ENCODE measurements at places on chromosomes 3 and 15.
A peak's percentile ranks its signal among the peaks of the same experiment; 100 is the strongest.

- DNase-seq, result no peak
Observed at GRCh38 chr3:42507252-42507651, 4.8 kb downstream of the VIPR1 start.

DNA sequence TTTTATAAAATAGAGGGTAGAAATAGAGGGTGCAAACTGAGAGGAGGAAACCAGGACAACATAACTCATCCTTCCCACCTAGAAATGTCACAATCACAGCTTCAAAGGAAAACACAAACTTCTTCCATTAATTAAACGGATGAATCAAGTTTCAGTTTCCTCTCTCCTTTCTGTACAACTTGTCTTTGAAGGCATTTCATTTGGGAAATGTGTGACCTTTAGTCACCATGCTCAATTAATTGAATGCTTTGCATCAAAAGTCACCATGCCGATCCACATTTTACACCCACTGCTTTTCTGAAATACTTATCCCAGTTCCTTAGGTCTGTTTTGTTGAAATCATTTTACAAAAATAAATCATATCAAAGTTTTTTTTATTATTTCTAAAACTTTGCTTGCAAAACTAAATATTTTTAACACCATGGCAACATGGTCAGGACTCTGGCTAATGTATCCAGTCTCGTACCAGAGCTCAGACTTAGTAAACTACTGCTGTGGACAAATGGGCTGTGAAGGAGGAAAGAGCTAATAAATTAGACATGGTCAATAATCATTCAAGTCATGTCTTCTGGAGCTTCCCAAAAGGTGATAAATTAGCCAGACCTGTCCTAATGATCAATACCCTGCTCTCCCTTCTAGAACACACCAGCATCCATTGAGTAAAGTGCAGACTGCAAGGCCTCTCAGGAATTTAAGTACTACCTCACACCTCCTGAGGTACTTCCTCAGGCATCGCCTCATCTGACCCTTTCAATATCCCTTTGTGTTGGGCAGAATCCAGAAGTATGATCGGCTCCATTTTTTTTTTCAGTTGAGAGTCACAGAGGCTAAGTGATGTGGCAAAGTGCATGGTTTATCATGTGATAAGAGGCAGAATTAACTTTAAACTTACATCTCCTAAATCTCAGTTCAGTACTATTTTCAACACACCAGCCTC is 161.3 kb downstream of the GREM1 start:
- peak; percentile 48 for DNase-seq

DNA sequence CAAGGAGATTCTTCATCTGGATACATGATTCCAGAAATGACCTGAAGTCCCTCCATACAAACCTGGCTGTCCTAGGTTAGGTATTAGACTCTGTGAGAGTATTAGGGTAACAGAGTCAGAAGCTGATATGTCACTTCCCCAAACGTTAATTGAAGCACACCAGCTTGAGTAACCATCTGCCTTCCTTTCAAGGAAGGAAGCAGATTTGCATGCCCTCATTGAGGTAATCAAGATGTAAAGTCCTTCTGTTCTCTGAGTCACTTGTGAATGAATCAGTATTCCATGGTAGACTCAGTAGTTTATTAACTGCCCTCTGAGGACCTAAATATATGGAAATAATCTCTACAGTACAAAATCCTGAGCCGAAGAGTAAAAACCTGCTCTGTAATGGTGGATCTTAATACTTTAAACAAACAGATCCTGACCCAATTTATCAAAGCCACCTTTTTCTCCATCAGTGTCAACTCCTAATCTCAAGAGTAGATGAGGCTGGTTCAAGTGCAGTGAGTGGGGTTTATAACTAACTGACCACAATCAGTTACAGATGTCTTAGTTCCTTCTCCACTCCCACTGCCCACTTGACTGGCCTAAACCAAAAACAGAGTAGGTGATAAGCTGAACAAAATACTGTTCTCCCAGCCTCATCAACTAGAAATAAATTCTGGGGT is 246.2 kb upstream of the CHRM5 start:
- no peak for DNase-seq

- no peak for DNase-seq
Observed at GRCh38 chr3:52078781-52079560, 22.6 kb upstream of the DUSP7 start.

DNA sequence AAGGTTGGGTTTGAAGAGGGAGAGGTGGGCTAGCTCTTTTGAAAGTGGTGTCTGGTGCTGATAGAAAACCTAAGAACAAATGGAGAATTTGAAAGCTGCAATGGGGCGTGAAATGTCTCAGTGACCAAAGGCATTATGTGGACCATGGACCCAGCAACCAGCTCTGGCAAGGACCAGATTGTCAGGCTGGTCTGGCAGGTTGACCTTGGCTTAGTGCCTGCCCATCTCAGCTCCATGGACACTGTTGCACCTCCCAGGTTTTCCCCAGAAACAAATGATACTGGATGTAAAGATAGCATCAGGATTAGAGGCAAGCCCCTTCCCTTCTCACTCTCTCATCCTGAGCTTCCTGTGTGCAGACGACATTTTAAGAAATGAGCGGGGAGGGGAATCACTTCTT is 302.9 kb upstream of the LRRFIP2 start:
- no peak for DNase-seq

DNA sequence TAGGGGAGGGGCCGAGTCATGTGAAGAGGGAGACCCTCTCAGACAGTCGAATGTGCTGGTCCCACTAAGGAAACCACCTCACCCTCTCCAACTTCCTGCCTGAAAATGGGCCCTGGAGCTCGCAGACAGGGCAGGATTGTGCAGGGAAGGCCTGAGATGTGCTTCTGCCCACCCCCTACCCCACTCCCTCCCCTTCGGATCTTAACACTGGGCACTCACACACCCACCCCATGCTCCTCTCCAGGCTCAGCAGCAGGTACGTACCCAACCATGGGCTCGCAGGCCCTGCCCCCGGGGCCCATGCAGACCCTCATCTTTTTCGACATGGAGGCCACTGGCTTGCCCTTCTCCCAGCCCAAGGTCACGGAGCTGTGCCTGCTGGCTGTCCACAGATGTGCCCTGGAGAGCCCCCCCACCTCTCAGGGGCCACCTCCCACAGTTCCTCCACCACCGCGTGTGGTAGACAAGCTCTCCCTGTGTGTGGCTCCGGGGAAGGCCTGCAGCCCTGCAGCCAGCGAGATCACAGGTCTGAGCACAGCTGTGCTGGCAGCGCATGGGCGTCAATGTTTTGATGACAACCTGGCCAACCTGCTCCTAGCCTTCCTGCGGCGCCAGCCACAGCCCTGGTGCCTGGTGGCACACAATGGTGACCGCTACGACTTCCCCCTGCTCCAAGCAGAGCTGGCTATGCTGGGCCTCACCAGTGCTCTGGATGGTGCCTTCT is 20.0 kb downstream of the ATRIP start:
- no peak for DNase-seq

DNA sequence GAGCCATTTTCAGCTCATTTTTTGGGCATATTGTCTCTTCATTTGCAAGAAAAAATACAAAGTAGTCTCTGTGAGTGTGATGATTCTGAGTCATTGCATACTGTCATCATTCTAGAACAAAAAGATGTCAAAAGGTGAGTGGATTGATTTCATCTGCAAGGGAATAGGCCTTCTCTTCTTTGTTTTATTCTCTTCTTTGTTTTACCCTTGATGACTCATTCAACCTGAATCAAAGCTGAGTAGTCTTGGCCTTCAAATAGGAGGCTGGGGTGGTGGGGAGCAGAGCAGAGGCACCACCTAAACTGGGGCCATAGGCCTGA is 25.4 kb downstream of the CYP19A1 start:
- no peak for DNase-seq

- peak; percentile 38 for DNase-seq
Observed at GRCh38 chr3:146577662-146578061, 27.5 kb downstream of the PLSCR5 start.

GRCh38 chr15:42285034-42285433 is 11.8 kb upstream of the TMEM87A start:
- no peak for DNase-seq

GRCh38 chr3:39905788-39906187 is 96.4 kb downstream of the MYRIP start:
- no peak for DNase-seq

DNA sequence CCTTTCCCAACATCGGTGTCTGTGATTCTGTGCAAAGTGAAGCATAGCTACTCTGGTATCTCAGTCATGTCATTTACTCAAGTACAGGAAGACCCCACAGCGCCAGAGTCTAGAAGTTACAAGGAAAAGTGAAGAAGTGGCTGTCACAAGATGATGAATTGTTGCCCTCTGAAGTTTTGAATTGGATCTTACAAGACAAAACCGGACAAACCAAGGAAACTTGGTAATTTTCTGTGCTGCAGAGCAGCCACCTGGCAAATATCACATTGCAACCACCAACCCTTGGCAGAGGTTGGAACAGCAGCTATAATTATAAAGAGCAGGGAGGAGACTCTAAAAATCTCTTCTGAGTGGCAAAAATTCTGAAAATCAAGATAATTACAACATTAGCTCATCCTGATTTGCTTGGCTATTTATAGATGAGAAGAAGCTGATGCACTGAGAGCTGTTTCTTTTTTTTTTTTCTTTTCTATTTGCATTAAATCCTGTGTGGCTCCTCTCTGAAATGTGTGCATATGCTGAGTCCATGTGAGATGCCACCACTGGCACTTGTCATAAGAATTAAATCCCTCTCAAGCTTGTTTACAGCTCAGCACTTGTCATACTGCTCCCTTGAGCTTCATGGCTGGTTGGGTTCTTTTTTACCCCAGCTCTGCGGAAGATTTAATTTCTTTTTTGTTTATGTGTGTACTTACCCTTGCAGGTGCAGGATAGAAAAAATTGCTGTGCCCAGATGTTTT is 68.0 kb upstream of the MNS1 start:
- no peak for DNase-seq

- no peak for DNase-seq
Observed at GRCh38 chr15:88489321-88489720, 21.8 kb downstream of the MRPS11 start.

- no peak for DNase-seq
Observed at GRCh38 chr3:102114264-102114979, 265.1 kb downstream of the NFKBIZ start.

GRCh38 chr3:197493049-197493448 is 62.7 kb downstream of the BDH1 start:
- DNase-seq, result no peak

- no peak for DNase-seq
Observed at GRCh38 chr3:151869181-151869580, 4.3 kb upstream of the SUCNR1 start.

- no peak for DNase-seq
Observed at GRCh38 chr15:69532066-69532465, 79.4 kb downstream of the RPLP1 start.

GRCh38 chr3:194748225-194748624 is 62.5 kb downstream of the FAM43A start:
- no peak for DNase-seq

DNA sequence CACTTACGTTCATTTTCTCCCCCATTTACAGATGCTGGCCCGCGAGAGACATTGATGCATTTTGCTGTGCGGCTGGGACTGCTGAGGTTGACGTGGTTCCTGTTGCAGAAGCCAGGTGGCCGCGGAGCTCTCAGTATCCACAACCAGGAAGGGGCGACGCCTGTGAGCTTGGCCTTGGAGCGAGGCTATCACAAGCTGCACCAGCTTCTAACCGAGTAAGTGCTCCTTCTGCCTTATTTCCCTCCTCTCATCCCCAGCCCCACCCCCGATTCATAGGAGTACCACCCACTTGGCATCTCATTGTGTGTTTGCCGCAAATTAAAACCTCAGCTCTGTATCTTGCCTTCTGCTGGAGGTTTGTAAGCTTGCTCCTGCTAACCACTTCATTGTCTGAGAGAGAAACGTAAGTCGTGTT is 163.3 kb downstream of the AKAP13 start:
- DNase-seq, result no peak

DNA sequence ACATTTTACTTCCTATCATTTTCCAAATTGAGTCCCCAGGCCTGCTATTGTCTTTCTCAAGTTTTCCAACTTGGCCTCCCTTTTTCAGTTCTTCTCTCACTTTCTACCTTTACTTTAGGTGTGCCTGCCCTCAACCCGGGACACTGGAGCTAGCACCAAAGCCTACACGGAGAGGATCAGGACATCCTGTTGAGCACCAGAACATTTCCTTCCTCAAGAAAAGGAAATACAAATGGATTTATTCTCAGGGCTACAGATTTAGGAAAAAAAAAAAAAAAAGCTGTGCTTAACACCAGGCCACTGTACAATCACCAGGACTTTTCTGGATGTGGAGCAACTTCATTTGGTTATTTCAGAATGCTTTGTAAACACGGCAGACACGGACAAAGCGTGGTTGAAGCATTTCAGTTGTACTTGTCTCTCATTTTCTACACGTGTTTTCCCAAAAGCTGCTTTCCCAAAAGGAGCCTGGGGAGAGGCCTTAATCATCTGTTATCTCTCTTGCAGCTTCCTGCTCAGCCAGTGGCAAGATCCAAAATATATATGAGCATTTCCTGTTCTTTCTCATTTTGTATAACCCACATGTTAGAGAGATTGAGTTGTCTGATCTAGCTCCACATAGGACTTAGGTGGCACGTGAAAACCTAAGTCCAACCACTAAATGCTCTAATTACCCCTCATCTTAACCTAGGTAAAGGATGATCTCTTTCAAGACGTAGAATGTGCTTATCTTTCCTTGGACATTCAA is 15.5 kb upstream of the ATP1B3 start:
- DNase-seq, result no peak

DNA sequence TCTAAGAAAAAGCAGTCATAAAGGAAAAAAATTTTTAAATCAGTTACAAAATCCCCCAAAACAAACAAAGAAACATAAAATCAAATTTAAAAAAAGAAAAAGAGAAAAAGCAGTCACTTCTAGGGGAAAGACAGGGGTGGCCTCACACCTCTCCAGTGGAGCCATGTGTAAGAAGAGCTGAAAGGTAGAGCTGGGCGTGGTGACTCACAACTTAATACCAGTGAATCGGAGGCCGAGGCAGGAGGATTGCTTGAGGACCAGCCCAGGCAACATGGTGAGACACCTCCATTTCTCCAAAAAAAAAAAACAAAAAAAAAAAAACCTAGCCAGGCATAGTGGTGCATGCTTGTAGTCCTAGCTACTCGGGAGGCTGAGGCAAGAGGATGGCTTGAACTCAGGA is 14.7 kb downstream of the MESD start:
- no peak for DNase-seq

- no peak for DNase-seq
Observed at GRCh38 chr3:46987743-46988401, 8.4 kb downstream of the NBEAL2 start.

GRCh38 chr15:72345280-72345679 is 25.3 kb upstream of the CELF6 start:
- no peak for DNase-seq

- DNase-seq, result no peak
Observed at GRCh38 chr15:39598186-39598850, 17.4 kb downstream of the THBS1 start.

DNA sequence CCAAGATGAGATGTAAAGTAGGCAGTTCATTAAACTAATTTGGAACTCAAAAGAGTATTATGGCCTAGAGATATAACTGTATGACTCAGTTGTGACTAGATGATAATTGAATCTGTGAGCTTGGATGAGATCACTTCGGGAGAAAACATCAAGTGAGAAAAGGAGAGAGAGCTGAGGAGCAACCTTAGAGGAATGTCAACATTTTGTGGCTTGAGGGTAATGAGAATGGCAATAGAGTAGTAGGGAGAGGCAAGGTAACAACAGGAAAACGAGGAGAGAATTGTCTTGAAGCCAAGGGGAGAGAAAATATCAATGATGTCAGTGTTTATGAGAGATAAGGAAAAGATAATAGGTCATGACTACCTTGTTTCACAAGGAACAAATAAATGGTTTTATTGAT is 580.2 kb downstream of the NLGN1 start:
- no peak for DNase-seq

GRCh38 chr3:123716411-123716810 is 131.6 kb upstream of the HACD2 start:
- DNase-seq, result no peak

Data from renal pelvis (tissue), 12 donors.